Left forelimb (tissue), 1 donor: ENCODE measurements at places on chromosomes 4 and X.

GRCh38 chr4:2458546-2459491 lies 10.1 kb upstream of the RNF4 start:
- DNase-seq = no peak

DNA sequence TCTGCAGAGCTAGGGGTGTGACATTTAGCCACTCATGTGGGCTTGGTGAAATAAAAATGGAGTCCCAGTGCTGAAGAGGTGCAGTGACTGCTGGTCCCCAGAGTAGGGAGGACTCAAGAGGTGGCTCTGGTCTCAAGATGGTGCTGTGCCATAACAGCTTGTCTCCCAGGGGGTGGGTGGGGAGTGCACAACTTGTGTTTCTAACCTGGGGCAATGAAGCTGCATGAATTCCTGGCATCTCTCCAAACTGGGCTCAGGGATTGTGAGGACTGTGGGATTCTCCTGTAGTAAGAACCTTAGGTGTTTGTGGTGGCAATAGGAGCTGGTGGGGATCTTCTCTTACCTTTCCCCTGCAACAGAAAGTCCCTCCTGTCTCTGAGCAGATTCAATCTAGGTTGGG lies 278.9 kb upstream of the SFRP2 start:
- DNase-seq = no peak

GRCh38 chr4:81913427-81913879 lies 441.7 kb upstream of the RASGEF1B start:
- DNase-seq = no peak

- DNase-seq = no peak
Observed at GRCh38 chrX:13341491-13342101, 21.7 kb upstream of the ATXN3L start.

DNA sequence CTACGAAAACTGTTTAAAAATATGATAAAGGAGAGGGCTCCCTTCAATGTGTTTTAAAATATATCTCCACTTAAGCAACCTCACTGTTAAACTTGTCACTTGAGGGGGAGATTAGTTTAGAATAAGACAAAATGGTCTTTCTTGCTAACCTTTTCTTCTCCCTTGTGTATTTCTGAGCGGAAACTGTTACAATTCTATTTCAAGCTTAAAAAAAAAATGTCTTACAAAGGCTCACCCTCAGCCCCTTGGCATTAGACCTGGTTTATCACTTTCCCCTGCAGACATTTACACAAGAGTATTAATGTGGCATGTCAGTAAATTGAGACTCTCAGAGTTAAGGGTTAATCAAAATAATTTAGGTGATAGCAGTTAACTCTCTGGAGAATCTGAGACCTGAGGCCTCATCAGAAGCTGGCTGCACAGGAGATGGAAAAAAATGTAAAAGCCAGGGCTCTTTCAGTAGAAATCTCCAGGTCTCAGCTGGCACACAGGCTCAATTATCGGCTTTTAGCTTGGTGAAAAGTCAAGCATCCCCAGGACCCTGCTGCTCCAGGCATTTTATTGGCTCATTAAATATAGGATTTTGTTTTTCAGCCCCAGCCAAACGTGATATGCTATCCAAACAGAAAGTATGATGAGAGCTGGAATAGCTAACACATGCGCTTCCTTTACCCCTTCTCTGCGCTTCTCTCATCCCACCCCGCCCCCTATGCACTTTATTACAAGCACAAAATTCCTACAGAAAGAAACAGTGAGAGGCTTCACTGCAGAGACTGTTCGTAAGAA lies 130.5 kb downstream of the PPA2 start:
- peak; percentile 68 for DNase-seq

DNA sequence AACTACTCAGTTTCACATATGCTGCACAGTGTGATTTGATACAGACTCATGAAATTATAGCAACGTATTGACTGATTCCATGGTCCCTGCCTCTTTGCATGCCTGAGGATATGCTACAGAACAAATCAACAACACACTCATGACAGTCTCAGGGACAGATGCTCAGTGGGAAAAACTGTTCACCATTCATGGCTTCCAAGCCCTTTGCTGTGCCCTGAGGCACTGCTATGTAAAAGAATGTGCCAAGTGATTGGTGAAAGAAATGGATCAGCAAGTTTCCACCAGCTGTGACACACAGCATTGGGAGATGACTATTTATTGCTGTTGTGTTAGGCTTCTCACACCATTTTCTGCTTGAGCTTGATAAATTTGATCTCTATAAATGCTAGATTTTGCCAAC lies 825.6 kb upstream of the INTU start:
- no peak for DNase-seq

DNA sequence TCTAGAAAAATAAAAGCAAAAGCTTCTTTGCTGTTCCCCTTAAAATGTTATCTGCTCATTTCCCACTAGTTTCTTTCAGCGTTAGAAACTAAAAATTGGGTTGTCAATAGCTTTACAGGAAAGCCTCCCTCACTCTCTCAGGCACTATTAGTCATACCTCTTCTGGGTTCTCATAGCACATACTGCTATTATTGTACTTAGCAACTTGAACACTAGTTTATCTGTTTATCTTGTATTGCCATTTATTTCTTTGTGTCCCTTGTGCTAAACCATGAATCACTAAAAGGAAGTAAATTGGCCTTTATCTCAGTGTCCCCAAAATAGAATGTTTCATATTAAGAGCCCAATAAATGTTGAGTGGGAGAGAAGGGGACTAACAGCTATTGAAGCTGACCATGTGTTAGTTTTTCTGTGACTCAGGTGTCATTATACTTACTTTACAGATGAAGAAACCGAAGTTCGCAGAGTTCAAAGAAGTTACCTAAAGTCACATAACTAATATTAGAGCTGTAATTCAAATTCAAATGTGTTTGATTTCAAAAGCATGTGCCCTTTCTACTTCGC lies 124.8 kb upstream of the CITED1 start:
- no peak for DNase-seq

- DNase-seq = no peak
Observed at GRCh38 chrX:16250296-16250695, 83.0 kb downstream of the MAGEB17 start.

GRCh38 chr4:138111462-138112000 lies 130.6 kb downstream of the SLC7A11 start:
- DNase-seq = no peak

DNA sequence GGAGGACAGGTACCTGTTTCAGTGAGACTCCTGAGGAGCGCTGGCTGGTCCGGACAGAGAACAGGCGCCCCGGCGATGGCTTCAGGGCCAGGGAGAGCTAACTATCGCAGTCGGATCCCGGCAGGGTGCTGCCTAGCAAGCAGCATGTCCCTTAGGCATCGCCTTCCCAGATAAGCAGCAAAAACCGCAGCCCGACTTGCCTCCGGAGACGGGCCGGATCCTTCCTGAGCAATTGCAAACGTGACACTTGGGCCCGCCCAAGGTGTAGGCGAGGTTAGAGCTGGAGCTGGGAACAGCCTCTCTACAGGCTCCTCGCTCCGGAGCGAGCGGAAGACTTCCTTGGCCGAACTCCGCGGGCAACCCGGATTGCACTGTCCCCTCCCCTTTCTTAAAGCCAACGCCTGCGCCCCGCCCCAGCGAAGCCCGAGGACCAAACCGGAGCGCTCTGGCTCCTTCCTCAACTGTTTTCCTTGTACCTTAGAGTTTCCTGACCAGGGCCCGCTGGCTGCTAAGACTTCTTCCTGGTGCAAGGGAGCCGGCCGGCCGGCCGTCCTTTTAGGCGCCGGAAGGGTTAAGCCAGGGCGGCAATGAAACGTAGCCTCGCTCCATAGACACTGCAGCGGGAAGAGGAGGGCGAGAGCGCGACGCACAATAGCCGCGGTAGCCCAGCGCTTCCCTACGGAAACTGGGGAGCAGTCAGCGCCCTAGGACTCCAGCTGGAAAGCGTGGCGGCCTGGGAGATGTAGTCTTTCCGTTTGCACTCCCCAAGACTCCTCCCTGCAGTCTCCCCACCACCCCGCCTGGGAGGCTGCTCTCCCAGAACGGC lies at the start of gene OPHN1:
Gene OPHN1 (minus strand): TSS at position 341 of the 826 bp plus-strand sequence. CDS start 475 bp downstream, outside the sequence.
- peak; percentile 79 for DNase-seq

DNA sequence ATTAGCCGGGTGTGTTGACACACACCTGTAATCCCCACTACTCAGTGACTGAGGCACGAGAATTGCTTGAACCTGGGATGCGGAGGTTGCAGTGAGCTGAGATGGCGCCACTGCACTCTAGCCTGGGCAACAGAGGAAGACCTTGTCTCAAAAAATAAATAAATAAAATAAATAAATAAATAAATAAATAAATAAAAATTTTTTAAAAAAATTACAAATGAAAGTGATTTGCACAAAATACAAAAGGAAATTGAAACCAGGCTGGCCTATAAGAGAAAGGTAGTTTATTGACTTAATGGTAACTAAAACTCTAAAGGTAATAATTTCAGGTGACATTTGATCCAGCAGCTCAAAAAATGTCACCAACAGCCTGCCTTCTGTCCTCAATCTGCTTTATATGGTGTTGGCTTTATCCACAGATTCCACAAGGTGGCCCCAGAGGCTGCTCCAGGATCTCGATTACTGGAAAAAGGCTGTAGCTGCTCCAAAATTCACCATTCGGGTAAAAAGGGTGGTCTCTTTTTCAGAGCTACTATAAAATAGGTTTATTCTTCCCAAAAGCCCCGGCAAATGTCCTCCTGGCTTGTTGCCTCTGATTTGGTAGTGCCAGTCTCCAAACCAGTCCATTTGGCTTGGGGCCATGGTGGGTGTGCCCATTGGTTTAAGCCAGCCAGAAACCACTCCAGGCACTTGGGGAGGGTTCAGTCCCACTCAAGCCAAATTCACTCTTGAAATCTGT lies 61.4 kb upstream of the TRIM2 start:
- peak; percentile 70 for DNase-seq

GRCh38 chr4:18777190-18777930 lies 755.8 kb upstream of the LCORL start:
- DNase-seq = no peak

DNA sequence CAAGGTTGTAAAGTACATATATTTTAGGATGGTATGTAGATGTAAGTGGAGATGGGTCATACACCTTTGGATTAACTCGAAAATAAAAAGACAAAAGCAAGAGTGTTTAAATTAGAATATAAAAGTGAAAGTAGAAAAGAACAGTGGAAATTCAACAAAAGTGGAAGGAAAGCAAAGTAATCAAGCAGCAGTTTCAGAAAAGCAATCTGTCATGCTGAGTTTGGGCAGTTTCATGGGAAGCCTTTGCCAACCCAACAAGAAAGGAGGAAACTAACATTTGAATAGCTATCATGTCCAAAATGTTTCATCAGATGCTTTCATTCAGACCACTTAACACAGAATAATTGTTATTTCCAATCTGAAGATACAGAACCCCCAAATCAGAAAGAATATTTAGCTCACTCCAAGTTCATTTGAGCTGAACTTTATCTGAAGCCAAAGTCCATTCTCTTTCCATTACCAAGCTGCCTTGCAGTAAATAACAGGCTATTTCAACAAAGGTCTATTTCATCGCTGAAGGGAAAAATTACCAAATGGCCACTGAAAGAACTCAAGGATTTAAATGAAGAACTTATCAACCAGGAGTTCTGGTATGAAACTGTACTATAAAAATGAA lies 1.8 kb upstream of the EXOSC9 start:
- DNase-seq = no peak
